ENCODE measurements at places on chromosomes 12 and 14.

DNA sequence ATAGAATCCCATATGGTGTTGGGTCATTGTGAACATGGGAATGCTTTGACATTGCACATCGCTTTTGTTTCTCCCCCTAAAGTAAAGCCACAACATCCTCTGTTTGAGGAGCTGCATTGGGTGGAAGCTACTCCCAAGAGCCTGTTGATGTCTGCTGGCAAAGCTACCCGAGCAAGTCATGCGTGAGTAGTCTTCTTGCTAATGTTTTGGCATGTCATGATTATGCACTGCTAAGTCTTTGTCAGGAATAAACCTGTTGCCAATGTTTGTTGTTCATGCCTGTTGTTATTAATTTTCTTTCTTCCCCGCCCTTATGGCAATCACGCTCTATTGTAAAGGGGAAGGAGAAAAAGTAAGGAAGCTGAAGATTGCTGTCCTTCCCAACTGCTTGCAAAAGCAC, 97.3 kb downstream of the EXOC5 start:
- DNase-seq: no peak

- DNase-seq: no peak
Observed at GRCh38 chr14:54116198-54116885, 159.7 kb upstream of the BMP4 start.

GRCh38 chr12:112130441-112130998, 5.2 kb downstream of the TRAFD1 start:
- DNase-seq: no peak

- no peak for DNase-seq
Observed at GRCh38 chr14:36513451-36514277, 6.4 kb downstream of the NKX2-1 start.

GRCh38 chr14:97777622-97778355, 980.6 kb downstream of the VRK1 start:
- DNase-seq: no peak

DNA sequence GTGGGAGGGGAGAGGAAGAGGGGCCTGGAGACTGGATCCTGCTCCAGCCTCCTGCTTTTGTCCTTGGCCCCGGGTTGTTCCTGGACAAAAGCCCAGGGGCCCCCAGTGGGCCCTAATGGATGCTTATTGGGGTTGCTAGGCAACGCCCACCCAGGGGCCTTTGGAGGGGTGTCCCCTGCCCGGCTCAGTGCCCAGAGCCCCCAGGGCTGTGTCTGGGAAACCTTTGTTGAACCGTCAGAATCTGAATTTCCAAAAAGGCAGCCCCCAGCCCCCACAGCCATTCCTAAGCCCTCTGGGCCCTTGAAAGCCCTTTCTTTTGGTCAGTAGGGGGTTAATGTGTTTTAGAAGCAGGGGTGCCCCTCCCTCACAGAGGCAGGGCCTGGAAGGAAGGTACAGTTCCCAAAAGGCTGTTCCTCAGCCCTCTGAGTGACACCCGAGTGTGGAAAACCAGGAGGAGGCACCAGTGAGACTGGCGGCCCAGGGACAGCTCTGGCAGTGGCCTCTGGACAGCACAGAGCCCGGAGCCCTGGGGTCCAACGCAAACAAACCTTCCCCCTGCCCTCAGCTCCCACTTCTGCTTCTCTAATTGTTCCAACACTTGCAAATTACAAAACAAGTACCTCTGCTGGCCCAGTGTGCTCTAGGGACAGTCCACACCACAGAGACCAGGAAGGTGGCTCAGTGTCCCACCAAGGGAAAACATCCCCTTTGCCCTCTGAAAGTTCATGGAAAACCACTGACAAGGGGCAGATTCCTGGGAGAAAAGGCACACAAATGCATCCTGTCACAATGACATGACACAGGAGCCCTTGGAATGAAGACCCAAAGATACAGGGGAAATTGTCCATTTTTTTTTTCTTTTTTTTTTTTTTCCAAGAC, 19.4 kb downstream of the HHIPL1 start:
- DNase-seq: no peak

- DNase-seq: no peak
Observed at GRCh38 chr14:91872011-91872501, 4.7 kb upstream of the TC2N start.

DNA sequence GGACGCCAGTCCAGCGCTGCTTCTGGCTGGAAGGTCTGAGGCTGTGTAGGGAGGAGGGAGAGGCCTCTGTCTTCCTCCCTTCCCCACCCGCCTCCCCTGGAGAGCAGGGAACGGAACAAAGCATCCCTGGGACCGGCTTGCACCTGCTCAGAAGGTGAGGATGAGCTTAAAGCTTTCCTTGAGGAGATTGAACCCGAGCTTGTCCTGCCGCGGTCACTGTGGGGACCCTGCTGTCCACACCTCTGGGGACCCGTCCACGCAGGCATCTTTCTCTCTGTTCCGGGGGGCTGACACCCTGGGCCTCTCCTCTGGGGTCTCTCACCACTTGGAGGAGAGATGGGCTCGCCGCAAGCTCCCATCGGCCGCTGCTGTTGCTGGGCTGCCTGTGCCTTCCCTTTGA, 33.2 kb upstream of the SFSWAP start:
- no peak for DNase-seq

DNA sequence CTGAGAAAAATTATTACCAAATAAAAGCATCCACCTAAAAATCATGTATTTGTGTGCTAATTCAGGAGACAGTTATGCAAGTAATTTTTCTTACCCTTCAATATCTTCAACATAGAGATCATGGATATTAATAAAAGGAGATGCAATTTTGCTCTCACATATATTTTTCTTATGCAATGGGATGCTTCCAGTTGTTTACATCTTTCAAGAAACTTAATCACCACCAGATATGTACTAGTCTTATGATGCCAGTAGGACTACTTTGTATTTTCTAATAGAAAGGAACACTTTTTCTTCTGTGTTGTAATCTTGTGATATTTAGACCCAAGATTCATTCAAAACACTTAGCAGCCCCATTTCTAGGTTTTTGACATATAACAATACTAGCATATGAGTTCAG, 107.6 kb downstream of the NAV3 start:
- DNase-seq: no peak

- no peak for DNase-seq
Observed at GRCh38 chr14:54364555-54365415, 32.0 kb upstream of the CDKN3 start.

DNA sequence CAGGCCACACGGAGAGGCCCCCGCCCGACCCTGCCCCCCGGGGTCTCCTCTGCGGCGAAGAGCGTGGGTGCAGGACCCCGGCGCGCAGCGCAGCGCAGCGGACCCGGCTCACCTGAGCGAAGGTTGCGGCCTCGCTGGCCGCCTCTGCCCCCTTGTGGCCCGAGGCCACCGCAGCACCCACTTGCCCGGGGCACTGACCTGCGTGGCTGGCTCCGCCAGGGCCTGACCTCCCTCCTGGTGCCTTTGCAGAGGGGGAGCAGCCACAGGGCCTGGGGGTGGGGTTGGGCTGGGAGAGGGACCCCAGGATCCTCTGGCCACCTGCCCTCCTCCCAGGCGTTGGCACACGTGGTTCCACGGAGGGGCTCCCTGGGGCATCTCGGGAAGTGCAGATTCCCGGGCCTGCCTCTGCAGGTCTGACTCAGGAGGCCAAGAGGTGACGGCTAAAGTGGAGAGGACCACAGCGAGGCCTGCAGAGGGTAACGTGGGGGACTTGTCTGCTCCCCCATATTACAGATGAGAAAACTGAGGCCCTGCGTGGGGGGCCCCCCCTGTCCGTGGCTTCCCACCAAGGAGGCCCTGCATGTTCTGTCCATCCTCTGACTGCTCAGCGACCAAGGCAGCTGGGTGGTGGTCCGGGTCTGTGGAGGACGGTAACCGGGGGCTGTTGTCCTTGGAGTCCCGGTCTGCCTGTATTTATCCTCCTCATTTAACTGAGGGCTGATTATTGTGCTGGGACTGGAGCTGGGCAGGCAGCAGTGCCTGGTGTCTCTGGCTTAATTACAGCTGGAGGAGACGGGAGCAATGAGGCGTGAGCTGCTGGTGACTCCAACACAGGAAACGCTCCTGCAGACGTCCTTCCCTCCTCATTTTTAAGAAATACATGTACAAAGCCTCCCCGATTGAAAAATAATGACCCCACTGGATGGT, 67.9 kb upstream of the BEGAIN start:
- no peak for DNase-seq

DNA sequence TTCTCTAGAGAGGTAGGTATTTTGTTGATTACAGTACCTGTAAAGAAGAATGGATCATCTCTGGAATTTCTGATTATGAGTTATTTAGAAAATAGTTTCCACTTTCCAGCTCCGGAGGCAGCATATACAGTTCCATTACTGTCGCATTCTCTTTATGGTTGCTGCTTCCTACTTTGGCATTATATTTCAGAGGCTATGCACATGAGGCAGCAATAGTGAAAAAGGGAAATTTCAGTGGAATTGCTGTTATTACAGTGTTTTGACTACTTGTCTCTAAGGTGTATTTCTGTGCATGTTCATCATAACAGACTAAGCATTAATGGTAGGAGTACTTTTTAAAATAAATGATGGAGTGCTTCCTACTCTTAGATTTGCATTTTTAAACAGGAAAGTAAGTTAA, 10.2 kb downstream of the GNG2 start:
- no peak for DNase-seq

GRCh38 chr12:83067981-83068380, 381.3 kb downstream of the TMTC2 start:
- DNase-seq: no peak

DNA sequence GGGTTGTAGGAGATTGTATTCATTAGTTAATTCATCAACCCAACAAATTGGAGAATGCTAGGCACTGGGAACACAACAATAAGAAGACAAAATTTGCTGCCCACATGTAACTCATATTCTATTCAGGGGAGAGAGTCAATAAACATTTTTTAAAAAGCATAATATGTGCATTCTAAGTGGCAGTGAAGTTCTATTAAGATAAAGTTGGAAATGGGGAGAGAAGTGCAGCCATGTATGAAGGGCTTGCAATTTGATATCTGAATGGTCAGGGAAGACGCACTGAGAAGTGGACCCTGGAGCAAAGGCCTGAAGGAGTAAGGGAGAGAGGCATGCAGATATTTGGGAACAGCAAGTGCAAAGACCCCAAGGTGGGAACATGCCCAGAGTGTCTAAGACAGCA, 40.2 kb upstream of the CHST11 start:
- no peak for DNase-seq

- DNase-seq: no peak
Observed at GRCh38 chr14:74400919-74401503, 25.0 kb downstream of the SYNDIG1L start.

- no peak for DNase-seq
Observed at GRCh38 chr14:32473464-32473855, 144.4 kb downstream of the AKAP6 start.

- no peak for DNase-seq
Observed at GRCh38 chr14:92456215-92457015, 57.2 kb upstream of the RIN3 start.

DNA sequence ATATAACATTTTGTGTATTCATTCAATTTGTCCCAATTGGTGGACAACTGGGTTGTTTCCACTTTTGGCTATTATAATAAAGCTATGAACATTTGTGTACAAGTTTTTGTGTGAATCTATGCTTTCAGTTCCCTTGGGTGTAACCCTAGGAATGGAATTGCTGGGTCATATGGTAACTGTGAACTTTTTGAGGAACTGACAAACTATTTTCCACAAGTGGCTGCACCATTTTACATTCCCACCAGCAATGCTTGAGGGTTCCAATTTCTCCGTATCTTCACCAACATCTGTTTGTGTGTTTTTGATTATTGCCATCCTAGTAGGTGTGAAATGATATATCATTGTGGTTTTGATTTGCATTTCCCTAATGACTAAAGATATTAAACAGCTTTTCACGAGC, 13.0 kb downstream of the LPCAT3 start:
- DNase-seq: no peak

GRCh38 chr14:95180966-95181741, 23.8 kb upstream of the DICER1 start:
- DNase-seq: no peak

- DNase-seq: no peak
Observed at GRCh38 chr12:67151886-67152285, 117.3 kb upstream of the CAND1 start.

DNA sequence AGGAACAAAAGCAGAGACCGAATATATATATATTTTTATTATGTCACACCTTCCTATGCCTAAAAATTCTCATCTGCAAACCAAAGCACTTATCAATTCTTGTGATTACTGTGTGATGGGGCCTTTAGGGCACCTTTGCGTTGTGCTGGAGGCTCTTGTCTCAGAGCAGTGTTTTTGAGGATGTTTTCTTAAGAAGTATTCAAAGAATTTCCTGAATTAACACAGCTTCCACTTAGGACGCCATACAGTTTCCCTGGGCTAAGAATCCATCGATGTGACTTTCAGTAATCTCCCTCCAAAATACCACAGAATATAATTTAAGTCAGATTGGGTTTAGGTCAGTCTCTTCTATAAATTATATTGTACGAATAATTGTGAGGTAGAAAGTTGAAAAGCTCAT, 22.0 kb upstream of the HIF1A start:
- no peak for DNase-seq

DNA sequence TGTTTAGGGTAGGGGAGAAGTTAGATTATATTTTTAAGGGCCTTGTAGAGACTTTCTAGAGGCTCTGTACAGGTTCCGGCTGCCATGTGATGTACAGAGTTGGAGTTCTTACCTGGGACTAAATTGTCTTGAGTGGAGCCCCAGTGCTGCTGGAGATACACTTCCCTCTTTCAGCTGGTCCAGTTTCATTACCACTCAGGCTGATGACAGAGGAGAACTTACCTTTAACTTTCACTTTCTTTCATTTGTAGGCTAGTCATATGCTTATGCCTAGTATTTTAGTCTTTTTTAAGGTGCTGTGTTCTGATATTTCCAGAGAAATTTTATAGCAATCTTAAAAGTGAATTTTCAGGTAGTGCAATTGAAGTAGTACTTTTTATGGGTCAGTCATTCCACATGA, 117.3 kb downstream of the ERC1 start:
- DNase-seq: no peak

DNA sequence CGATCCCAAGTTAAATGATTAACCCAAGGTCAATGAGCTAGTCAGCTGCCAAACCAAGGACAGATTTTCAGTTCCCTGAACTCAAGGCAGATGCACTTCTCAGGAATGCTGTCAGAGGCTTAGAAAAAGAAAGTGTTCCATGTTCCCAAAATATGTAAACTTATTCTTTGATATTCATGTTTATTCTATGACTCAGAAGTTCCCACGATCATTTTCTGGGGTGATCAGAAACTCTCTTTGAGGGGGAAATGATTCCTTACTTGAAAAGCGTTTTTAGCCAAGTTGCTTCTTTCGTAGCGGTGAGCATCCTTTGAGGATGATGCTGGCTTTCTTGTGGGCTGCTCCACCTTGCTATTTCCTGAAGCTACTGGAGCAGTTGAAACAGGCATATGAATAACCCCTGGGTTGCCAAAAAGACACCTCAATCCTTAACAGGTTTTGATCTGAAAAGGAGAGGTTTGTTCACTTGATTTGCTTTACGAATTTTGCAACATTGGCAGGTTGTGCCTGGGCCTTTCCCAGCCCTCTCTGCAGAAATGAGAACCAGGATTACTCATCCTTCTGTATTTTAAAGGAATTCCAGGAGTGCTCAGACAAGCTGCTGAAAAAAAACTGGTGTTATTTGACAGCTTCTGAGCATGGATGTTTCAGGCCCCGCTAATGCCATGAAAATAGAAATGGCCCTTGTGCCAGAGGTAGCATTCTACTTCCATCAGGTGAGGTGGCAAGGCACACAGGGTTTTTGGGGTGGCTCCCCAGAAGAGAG, 121.4 kb upstream of the HIF1A start:
- no peak for DNase-seq

- DNase-seq: no peak
Observed at GRCh38 chr12:77124767-77125166, 59.4 kb upstream of the E2F7 start.

- no peak for DNase-seq
Observed at GRCh38 chr12:11174022-11174421, 3.0 kb downstream of the SMIM10L1 start.

GRCh38 chr12:9992296-9992695, 6.6 kb downstream of the CLEC1B start:
- DNase-seq: no peak
